ENCODE measurements at places on chromosomes 4 and X. TPM values are rescaled to one million over a fixed set of nuclear protein-coding genes. Genes with fewer than 3 reads are reported as not detected.

DNA sequence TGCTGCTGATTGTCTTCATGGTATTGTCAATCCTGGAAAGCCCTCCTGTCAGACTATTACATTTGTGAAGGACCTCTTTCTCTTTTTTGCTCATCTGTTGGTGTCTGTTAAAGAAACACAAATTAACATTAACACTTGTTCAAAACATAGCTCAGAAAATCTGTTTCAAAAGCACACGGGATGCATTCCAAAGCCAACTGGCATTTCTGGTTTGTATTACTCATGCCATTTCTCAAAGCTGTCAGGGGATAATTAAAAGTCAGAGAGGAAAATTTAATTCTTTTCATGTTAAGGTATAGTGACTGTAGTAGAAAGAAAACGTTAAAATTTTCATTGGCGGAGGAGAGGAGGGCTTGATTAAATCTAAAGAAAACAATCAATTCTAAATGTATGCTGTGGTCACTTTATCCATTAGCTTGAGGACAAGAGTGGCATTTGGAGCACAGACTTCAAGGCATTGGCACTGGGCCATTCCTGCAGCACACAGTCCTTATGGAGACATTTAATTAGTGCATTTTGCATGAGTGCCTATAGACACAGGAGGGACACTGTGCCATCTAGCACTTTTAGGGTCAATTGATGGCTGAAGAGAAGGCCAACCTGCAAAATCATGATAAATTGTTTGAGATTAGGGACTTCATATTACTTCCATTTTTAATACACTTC is 21.2 kb upstream of the GLRA2 start:
- no peak for DNase-seq

DNA sequence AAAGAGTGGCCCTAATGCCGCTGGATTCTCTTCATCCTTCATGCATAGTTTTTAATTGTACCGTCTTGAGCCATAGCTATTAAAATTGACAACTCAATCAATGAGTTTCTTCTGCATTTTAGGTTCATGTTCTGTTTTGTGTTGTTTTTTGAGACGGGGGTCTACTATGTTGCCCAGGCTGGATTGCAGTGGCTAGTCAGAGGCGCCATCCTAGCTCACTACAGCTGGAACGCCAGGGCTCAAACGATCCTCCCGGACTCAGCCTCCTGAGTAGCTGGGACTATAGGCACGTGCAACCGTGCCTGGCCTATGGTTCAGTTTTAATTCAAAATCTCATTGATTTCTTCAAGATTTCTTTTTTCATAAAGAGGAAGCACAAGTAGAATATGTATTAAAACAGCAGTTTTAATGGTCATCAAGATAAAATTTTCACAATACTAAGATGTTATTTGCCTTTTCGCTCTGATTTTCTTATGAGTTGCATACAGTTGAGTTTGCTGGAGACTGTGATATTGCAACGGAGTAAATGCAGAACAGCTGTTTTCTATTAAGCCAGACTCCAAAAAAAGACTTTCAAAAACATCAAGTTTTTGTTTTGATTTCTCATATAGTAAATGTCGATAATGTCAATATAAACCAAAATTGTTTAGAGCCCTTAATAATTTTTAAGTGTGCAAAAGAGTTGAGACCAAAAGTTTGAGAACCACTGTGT is 1.1 kb upstream of the STX18 start:
- DNase-seq, result no peak

Gene NAP1L2
- total RNA-seq, result 5.4 TPM

GRCh38 chrX:102697494-102697893 is 14.8 kb upstream of the GPRASP2 start:
- no peak for DNase-seq

DNA sequence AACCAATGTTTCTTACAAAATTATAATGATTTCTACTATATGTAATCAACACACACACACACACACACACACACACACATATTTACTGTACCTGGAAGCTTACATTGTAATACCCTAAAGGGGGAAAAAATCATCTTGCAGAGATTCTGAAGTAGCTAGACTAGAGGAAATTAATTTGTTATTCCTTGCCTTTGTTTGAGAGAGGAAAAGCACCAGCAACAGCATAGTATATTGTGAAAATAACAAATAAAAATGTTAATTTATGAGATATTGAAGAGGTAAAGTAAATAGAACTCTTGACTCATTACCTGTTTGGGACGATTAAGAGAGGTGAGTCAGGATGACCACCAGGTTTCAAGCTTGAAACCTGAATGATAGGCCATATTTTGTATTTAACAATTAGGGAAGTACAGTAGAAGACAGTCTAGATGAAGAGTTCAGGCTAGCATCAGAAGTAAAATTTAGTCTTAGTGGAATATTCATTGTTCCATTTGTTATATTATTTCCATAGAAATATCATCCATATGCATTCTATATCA is 873.4 kb upstream of the PCDH10 start:
- no peak for DNase-seq

Gene PNMA3
- 2.5 TPM for total RNA-seq

GRCh38 chr4:32958586-32958985 is 2238.4 kb downstream of the PCDH7 start:
- DNase-seq, result no peak

Gene SPATA18
- 2.5 TPM for total RNA-seq

- no peak for DNase-seq
Observed at GRCh38 chr4:10731162-10731561, 46.6 kb upstream of the CLNK start.

DNA sequence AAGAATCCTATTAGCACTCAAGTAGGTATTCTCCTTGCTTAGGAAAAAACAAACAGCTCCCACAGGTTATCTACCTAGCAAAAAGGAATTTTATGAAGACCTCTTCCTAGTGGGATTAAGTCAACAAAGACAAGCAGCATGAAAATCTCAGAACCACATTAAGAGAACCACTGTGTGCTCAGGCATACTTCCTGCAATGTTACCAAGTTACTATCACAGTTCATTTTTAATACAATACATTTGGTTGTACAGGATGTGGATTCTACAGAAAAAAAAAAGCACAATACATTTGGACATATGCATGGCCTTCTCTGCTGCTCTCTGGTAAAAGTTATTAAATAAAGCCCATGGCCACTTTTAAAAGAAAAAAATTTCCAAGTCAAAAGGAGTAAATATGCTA is 193.7 kb downstream of the PPP3CA start:
- DNase-seq, result no peak

Gene IBSP
- total RNA-seq, result not detected

DNA sequence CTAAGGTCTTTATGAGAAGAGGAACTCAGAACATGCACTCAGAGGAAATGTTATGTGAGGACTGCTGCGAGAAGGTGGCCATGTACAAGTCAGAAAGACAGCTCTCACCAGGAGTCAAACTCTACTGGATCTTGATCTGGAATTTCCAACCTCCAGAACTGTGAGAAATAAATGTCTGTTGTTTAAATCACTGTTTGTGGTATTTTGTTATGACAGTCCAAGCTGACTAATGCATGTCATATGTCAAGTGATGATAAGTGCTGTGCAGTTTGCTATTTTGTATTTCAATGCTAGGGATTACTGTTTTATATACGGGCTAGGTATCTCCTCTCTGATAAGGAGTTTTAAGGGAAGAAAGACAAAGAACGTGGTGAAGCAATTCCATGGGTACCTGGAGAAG is 162.3 kb downstream of the CPEB2 start:
- DNase-seq, result no peak

Gene ADH1B
- total RNA-seq, result 157 TPM

Gene DDIT4L
- 0.46 TPM for total RNA-seq

- DNase-seq, result no peak
Observed at GRCh38 chr4:170723171-170723570, 633.4 kb upstream of the AADAT start.

GRCh38 chr4:139587446-139587845 is 31.4 kb upstream of the SETD7 start:
- no peak for DNase-seq

Gene COL25A1
- total RNA-seq, result 0.24 TPM

Gene UCP1
- not detected for total RNA-seq

DNA sequence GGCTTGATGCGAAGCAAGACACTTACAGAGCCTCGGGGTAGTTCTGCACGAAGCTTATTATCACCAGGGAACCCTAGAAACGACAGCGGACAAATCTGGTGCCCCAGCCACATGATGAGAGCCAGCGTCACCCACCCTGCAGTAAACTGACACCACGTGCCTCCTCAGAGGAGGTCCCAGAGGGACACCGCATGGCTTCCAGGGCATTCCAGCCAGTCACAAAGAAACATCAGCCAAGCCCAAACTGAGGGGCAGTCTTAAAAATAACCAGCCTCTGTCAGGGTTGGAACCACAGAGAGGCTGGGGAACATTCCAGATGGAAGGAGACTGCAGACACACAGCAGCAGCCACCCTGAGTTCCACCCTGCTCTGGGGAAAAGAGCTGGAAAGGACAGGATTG is 36.6 kb upstream of the HGFAC start:
- no peak for DNase-seq

GRCh38 chr4:6701371-6701770 is 7.7 kb downstream of the S100P start:
- no peak for DNase-seq

Gene RBM46
- total RNA-seq, result not detected

Gene WDR17
- total RNA-seq, result 0.32 TPM

Gene SLC25A53
- 11.9 TPM for total RNA-seq

GRCh38 chrX:125093852-125094251 is 225.8 kb upstream of the TEX13C start:
- DNase-seq, result no peak

GRCh38 chr4:123652476-123652875 is 255.9 kb downstream of the SPRY1 start:
- no peak for DNase-seq

All from Right ventricle myocardium superior (tissue), 1 donor.